Central memory CD4-positive, alpha-beta T cell (primary cell): ENCODE measurements at places on chromosomes 16 and 17.

DNA sequence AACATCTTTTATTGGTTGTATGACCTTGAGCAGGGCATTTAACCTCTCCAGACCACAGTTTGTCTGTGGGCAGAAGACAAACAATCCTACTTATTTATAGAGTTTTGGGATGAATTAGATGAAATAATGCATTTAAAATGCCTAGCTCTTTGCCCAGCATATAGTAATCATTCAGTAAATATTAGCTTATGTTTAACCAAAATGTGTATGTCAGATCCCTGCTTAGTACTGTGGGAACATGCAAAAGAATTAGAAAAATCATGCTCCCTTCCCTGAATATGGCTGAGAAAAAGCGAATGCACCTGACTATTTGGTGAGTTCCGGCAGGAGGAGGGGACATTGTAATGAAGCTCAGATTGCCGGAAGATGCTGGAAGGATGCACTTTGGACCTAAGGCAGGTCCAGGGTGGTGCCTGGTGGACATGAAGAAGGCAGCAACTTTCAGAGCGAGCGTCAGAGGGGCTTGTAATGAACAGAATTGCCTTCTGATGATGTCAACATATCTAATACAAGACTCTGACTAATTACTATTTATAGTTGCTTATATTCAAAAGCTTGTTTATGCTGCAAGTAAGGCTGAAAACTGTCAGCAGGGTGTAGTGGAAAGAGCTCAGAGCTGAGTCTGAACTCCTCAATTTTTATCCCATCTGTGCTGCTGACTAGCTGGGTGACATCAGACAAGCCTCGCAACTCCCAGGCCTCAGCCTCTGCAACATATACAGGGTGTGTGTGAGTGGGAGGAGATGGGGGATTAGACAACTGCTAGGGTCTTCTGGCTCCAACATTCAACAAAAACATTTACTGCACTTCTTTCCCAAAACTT lies 221.2 kb downstream of the PRKCA start:
- no peak for DNase-seq

DNA sequence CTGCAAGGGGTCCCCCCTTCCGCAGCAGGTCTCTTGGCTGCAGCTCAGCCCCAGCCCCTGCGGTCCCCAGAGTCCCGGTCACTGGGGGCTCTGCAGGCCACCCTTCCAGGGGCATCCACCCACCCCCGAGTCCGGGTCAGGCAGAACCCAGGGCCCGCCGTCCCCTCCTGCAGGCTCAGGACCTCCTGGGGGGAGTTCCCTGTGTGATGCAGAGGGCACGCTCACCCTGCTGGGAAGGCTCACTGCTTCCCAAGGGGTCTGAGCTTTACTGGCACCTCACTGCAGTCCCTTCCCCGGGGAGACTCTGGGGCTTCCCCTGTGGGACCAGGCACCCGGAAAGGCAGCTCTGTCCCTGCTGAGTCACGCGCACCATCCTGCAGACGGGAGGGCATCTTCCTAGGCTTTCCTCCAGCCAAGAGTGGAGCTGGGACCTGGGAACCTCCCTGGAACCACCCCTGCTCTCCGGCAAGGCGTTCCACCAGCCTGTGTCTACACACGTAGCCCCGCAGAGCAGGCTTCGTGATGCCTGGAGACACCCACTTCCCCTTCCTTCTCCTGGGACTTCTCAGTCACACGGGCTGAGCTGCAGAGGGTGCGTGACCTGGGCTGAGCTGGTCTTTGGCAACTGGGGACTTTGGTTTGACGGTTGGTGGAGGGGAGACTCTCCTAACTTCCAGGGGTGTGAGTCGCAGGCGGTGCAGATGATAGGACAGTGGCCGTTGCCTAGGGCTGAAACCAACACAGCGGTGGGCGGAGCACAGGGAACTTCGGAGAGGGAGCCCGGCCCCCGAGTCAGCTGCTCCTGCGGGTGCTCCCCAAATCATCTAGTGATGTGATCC lies 23.4 kb downstream of the SLC25A10 start:
- DNase-seq: no peak

GRCh38 chr16:65285128-65286048 lies 163.5 kb upstream of the CDH11 start:
- DNase-seq: no peak

DNA sequence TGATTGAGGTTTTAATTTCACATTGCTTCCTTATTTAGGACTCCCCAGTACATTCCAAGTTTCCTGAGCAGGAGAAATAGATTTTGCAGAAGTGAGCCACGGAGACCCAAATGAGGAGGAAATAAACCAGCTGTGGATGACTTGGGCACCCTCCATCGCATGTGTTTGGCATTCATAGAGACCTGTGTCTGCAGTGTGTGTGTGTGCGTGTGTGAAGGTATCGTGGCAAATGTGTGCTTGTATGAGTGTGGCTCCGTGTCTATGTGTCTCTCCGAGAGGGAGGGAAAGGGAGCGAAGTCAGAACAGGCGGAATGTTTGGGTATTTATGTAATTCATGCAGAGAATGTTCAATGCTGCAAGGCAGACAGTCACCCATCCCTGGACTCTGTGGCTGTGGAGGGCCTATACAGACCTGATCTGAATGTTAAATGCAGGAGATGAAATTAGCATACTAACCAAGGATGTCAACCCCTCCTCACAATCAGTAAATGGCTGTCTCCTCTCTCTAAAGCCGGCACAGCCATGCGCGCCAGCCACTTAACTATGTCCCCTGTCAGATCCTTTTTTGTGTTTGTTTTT lies 186.0 kb upstream of the ZFHX3 start:
- DNase-seq: no peak

- DNase-seq: no peak
These were observed 568.8 kb upstream of the ZFHX3 start for GRCh38 chr16:73616770-73617169.

GRCh38 chr16:18852647-18853046 lies 51.3 kb upstream of the ARL6IP1 start:
- DNase-seq: no peak

GRCh38 chr17:39231591-39232551 lies 6.1 kb upstream of the STAC2 start:
- peak; percentile 46 for DNase-seq

DNA sequence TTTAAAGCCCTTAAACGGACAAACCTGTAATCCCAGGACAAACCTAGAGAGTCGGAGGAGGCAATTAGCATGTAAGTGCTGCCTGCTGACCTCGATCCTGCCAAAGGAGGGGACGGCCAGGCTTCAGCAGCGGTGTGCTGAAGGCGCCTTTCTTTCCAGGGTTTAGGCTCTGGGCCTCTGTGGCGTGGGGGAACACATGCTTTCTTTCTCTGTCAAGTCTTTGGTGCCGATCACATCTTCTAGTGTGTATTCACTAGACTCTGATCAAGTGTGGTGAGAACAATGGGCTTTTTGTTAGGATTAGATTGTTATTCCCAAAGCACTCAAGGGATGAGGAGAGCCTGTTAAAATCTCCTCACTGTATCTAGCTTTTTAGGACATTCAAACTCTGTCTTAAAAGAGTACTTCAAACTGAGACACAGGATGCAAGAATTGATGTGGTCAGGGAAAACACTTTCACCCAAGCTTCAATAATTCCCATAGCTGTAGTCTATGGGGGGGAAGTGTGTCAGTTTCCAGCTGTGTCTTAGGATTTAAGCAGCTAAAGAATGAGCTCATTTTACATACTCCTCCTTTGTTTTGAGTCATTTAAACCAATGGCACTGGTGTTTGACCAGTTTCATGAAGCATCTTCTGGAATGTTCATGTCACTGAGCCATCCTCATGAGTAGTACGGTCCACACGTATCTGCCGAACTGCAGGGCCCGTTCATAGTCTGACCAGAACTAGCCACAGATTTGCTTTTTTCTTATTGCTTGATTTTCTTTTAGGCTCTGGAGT lies 51.2 kb downstream of the RPA1 start:
- DNase-seq: no peak

DNA sequence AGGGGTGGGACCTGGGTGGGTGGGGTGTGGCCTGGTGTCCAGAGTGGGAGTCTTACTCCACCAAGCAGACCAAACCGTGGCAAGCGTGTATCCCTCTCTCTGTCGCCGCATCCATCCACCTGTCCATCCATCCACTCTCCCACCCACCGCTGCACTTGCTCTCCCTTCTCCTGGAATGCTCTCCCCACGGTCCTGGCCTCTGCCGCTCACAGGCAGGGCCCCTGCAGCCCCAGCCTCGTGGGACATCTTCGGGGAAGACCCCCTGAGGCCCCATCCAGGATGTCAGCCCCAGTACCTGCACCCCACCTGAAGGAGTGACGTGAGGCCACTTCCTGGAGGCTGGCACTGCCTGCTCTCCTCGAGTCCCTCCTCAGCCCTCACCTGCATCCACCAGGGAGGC lies 189.5 kb upstream of the GSE1 start:
- no peak for DNase-seq

DNA sequence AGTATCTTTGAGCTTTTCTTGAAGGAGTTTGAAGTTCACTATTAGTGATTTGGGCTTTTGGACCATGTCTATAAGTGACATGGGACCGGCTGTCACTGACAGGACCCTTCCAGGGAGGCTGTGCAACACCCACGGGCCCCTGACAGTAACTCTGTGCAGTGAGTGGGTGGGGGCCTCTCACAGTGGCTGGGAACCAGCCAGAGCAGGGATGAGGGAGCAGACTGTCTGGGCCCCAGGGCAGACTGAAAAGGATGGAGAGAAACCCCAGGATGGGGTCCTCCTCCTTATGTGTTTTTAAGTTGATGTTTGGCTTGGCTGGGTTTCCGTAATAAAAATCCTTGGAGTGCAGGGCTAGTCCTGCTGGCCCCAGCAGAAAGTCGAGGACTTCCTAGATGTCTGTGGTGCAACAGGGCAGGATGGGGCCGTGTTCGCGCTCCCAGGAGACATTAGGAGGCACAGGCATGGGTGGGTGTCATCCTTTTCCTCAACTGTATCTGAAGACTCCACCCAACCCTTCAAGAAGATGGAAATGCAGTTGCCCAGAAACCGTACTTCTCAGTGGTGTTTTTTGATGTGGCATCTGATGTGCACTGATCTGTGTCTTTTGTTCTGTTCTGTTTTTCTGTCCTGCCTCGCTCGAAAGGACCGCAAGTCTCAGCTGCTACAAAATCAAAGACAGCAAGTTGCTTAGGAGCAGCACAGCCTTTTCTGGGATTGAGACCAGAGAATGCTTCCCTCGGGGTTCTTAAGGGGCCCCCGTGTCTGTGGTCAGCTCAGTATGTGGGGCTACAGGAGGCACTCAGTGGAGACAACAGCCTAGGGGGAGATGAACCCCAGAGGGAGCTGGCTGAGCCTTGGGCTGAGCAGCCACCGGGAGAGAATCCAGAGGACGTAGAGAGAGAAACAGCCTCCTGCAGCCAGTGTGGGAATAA lies 24.2 kb downstream of the PLD6 start:
- DNase-seq: peak; percentile 77

DNA sequence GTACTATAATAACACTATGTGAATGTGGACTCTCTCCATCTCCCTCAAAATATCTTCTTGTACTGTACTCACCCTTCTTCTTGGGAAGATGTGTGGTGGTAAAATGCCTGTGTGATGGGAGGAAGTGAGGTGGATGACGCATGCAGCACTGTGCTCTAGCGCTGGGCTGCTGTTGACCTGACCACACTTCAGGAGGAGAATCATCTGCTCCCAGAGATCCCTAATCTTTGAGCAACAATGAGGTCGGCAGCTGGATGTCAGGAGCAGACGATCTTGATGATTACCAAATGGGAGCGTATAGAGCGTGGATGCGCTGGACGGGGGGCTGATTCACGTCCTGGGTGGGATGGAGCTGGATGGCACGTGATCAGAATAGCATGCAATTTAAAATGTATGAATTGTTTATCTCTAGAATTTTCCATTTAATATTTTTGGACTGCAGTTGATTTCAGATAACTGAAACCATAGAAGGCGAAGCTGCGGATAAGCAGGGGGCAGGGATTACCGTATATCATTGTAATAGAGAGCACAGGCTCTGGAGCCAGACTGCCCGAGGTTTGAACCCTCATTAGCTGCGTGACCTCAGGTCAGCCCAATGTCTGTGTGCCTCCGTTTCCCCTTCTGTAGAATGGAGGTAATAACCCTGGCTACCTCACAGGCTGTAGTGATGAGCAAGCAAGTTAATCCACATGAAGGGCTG lies 23.7 kb upstream of the CYLD start:
- no peak for DNase-seq

- no peak for DNase-seq
These were observed 8.3 kb downstream of the GINS2 start for GRCh38 chr16:85680352-85680944.

- DNase-seq: no peak
These were observed 254.4 kb downstream of the SHISA9 start for GRCh38 chr16:13155780-13156179.

DNA sequence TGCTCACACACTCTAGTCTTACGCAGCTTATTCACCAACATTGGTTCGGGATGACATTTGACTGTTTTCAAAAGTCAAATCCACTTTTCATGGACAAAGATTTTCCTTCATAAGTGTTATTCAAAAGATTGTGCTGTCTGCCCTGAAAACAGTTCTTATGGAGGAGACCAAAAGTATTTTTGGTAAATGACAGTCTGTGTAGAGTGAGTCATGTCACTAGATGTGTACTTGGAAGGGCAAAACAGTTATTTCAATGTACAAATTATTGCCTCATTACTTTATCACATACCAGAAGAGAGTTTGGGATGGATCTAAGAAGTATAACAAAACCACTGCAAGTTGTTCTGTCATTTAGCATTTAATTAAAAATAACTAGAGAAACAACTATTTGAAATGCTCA lies 265.6 kb downstream of the CDH13 start:
- DNase-seq: no peak

GRCh38 chr17:9209781-9210370 lies 188.6 kb downstream of the NTN1 start:
- no peak for DNase-seq

DNA sequence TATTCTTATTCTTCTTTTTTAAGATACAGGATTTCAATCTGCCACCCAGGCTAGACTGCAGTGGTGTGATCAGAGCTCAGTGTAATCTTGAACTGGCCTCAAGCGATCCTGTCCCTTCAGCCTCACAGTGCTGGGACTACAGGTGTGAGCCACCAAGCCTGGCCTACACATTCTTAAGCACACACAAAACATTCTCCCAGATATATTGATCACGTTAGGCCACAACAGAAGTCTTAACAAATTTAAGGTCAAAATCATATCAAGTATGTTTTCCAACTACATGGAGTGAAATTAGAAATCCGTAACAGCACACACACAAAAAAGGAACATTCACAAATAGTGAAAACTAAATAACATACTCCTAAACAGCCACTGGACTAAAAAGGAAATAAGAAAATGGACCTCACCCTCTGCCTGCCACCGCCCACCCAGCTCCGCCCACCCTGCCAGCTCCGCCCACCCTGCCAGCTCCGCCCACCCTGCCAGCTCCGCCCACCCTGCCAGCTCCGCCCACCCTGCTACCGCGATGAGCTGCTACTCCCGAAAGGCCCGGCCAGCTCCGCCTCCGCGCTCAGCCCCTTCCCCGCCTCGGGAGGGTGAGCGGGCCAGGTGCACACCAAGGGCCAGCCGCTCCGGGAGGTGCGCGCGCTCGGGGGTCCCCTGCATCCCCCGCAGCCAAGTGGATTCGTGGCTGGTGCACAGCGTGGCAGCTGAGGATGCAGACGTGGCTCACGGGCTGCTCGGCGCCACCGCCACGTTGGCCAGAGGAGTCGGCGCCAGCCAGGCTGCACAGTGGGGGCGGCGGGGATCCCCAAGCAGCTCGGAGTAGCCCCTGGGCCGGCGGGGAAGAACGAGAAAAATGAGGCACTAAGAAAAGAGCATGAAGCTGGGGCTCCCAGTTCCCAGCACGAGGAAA lies 41.2 kb downstream of the C16orf87 start:
- DNase-seq: peak; percentile 74

- no peak for DNase-seq
These were observed 31.2 kb upstream of the MSI2 start for GRCh38 chr17:57225127-57225526.

GRCh38 chr17:35804658-35805192 lies 4.6 kb upstream of the TAF15 start:
- DNase-seq: peak; percentile 63

GRCh38 chr16:1044460-1045309 lies 27.9 kb upstream of the SSTR5 start:
- DNase-seq: no peak
